Activated CD4-positive, alpha-beta T cell treated with anti-CD3 and anti-CD28 coated beads, Interleukin-2, Interleukin-4, amounts not matched to agents 100 ng/mL and 50 ng/mL, durations not matched to agents 16 hours and 8 hours (primary cell): ENCODE measurements at places on chromosomes 6 and 20.

DNA sequence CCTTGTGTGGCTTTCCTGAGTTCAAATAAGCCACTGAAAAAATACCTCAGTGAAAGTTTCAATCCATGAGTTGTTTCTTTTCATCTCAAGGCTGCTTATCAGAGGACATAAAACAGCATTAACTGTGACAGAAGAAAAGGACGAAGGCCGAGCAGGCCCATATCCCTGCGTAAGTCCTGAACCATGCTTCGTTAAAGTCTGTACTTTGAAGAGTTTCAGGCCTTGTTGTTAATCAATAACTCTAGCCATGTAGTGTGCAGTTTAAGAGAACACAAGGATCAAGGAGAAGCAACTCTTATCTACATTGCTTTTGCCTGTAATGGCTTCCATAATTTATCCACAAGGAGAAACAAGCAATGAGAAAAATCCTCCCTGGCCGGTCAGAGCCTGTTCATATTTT is 165.4 kb downstream of the UST start:
- DNase-seq, result no peak

GRCh38 chr6:168835991-168836390 is 395.0 kb downstream of the SMOC2 start:
- no peak for DNase-seq

- DNase-seq, result no peak
Measured at GRCh38 chr6:55578537-55579363, at the start of gene HMGCLL1. Gene HMGCLL1 (minus strand): TSS chr6:55579192. CDS start chr6:55579055, 137 bp downstream.

DNA sequence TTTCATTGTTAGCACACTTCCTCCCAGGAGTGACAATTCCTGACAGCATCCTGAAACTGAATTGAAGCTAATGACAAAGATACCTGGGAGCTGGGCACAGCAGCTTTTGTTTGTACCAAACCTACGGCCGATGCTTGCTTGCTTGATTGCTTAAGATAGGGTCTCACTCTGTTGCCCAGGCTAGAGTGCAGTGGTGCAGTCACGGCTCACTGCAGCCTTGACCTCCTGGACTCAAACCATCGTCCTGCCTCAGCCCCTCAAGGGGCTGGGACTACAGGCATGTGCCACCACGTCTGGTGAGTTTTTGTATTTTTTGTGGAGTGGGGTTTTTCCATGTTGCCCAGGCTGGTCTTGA is 84.7 kb upstream of the SCP2D1 start:
- DNase-seq, result no peak

GRCh38 chr6:125899726-125900182 is 56.8 kb upstream of the HINT3 start:
- DNase-seq, result no peak

- DNase-seq, result no peak
Measured at GRCh38 chr6:163419413-163420288, 5.1 kb downstream of the QKI start.

GRCh38 chr20:23386304-23387117 is 24.5 kb downstream of the GZF1 start:
- DNase-seq, result no peak

GRCh38 chr6:148422085-148422484 is 79.4 kb downstream of the SASH1 start:
- DNase-seq, result no peak

GRCh38 chr20:23283096-23283850 is 67.3 kb upstream of the NXT1 start:
- DNase-seq, result no peak

- DNase-seq, result no peak
Measured at GRCh38 chr6:156057869-156058268, 602.2 kb upstream of the NOX3 start.

- DNase-seq, result peak; percentile 59
Measured at GRCh38 chr6:3176562-3177355, 19.4 kb upstream of the TUBB2A start.

DNA sequence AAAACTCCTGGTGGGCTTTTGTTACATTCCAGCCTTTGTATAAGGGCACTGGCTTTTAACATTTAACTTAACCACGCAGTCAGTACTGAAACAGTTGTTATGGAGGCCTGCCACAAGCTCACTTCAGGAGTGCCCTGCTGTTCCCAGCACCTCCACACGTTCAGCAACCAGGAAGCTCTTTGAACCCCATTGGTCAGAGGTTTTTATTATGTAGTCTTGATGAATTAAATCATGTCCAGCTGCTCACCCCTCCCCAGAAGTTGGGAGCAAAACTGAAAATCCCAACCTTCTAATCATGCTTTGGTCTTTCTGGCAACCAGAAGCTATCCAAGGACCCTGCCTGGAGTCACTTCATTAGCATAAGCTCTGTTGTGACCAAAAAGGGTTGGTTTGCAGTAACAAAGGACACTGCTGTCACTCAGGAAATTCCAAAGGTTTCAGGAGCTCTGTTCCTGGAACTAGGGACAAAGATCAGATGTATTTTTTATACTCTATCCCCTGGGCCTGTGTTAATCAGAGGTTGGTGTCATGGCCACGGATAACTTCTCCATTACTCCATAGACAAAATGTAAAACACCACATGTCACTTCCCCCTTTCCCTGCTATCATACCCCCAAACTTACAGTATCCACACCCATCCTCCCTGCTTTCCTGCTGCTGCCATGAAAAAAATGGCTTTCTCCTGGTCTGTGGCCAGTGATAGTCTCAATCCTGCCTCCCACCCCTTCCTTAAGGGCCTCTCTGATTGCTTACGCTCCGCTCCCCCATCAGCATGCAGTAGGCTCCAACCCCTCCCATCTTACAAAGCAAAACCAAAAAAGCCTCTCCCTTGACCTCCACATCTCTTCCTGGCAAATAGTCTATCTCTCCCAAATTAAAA is 3.1 kb downstream of the ARMC12 start:
- DNase-seq, result no peak

DNA sequence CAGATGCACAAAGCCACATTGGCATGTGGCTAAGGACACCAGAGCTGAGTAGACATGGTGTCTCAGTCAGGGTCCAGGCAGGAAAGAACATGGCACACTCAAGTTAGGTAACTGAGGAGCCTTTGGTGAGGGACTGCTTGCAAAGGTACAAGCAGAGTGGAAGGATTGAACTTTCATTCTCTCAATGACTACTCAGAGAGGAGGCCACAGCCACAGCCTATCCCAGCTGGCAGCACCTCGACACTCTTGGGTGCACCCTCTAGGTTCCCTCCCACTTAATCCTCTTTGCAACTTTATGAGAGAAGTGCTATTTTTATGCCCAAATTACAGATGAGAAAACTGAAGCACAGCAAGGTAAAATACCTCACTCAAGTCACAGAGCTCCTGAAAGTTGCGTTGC is 73.4 kb downstream of the ISM1 start:
- no peak for DNase-seq

- no peak for DNase-seq
Measured at GRCh38 chr6:167504385-167504961, 179.6 kb downstream of the TTLL2 start.

GRCh38 chr20:3115190-3116107 is 30.9 kb upstream of the AVP start:
- peak; percentile 16 for DNase-seq

DNA sequence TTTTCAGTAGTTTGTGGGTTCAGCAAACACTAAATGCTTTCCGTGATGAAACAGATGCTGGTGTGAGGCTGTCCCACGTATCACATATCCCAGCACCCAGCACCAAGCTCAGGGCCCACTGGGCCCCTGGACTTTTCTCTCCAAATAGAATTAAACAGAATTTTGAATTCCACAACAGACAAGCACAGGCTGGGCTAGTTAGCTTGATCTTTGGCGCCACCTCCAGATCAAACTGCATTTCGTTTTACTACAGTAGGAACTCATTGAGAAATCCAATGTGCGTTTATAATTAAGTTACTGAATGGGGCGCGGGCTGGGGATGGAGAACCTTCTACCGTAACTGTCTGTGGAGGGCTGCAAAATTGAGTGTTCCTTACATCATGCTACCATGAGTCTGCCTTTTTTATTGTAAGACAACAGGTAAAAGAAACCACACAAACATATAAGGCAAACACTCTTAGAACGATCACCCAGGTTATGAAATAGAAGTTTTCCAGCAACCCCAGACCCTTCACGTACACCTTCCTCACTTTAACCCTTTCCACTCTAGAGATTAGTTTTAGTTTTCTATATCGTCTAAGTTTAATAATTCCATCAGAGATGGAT is 107.8 kb downstream of the ZFP64 start:
- DNase-seq, result peak; percentile 33

DNA sequence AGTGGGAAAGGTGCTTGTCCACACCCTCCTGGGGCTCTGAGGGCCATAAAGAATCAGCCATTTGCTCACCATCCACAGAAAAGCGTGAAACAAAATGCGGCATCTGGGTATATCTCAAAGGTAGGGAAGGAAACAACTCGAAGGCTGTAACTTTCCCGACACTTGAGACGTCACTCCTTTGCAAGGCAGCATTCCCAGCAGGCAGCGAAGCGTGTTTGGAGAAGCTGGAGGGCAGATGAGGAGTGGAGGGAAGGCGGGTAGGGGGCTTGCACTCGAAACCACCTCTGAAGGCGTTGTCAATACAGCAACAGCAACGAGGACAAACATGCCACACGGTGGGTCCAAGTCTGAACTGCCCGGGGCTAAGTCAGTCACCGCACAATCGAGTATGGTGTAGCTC is 98.4 kb downstream of the FOXC1 start:
- no peak for DNase-seq

GRCh38 chr20:25464501-25465242 is 57.2 kb downstream of the GINS1 start:
- no peak for DNase-seq

DNA sequence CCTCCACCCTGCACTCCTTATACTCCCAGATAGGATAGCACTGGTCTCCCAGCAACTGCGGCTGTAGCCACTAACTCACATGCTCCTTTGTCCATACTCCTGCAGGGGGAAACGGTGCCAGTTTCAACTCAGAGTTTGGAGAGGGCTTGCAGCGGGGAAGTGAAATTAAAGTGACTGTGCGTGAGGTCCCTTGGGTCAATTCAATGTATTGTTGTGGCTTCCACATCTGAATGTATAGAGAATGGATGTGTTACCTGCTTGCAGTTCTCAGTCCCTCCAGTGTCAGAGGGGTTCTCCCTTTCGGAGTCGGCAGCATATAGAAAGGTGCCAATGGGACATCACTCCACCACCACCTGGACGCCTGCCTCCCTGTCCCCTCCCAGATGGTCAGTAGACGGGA is 93.6 kb upstream of the CNKSR3 start:
- no peak for DNase-seq

DNA sequence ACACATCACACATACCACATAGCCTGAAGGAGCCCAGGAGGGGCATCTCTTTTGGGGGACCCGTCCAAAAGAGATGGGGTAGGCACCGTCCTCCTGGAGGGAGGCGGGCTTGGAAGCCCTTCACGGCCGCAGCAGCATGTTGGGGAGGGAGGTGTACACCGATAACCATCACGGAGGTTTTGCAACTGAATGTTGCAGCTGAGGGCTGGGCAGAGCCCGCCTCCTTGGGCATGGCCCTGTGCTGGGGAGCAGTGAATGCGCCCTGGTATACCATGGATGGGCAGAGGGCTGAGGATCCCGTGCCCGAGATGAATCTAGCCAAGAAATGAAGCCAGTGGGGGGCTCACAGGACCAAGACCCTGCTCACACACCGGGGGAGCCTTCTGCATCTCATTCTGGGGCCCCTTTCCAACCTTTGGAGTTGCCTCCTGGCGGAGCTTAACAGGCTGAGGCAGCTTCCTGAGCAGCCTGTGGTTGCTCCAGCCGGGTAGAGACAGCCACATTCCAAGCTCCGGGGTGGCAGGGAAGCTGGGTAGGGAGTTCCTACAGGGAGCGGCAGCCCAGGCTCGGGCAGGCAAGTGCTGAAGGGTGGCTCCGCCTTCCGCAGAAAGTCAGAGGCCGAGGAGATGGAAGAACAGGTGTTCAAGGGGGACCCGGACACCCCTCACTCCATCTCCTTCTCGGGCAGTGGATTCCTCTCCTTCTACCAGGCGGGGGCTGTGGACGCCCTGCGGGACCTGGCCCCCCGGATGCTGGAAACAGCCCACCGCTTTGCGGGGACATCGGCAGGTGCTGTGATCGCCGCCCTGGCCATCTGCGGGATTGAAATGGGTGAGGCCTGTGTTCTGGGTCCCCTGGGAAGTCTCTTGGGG is at the start of gene PNPLA1:
Gene PNPLA1 (plus strand): TSS at position 227 of the 872 bp plus-strand sequence. CDS start 400 bp downstream, at position 627.
- no peak for DNase-seq

DNA sequence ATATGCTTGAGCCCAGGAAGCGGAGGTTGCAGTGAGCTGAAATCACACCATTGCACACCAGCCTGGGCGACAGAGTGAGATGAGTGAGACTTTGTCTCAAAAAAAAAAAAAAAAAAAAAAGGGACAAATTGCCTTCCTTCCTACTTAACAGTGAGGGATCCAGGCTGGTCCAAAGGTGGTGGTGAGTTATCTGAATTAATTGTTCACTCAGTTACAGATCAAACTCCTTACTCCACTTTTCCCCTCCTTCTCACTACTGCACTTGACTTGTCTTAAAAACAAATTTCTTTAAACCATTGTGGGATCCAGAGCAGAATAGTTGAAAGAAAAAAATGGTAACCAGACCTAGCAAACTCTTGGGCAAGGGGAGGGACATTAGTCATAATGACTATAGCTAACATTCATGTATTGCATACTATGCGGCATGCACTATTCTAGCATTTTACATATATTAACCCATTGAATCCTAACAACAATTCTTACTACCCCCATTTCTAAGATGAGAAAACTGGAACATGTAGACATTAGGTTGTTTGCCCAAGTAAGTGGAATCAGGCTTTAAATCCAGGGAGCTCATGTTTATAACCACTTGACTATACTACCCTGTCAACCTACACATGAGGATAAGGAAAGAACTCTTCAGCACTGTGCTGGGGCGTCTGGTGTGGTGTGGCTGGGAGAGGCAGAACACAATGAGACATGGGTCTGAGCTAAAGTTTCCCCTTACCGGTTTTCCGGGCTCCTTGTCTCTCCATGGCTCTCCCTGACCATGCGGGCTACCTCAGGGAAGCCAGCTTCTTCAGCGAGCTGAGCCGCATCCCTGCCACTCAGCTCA is 1.5 kb downstream of the GPANK1 start:
- no peak for DNase-seq

- no peak for DNase-seq
Measured at GRCh38 chr20:56605261-56605996, 23.7 kb upstream of the TFAP2C start.

DNA sequence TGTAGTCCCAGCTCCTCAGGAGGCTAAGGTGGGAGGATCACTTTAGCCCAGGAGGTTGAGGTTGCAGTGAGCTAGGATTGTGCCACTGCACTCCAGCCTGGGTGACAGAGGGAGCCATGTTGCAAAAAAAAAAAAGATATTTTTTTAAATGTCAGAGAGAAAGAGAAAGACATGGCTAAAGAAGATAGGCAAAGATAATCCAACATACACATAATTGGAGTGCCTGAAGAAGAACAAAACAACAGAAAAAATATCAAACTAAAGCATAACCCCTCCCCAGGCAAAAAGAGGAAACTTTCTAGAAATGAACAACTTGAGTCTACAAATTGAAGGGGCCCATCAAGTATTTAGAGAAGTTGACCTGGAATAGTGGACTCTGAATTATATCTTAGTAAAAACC is 14.0 kb upstream of the GRM4 start:
- no peak for DNase-seq

DNA sequence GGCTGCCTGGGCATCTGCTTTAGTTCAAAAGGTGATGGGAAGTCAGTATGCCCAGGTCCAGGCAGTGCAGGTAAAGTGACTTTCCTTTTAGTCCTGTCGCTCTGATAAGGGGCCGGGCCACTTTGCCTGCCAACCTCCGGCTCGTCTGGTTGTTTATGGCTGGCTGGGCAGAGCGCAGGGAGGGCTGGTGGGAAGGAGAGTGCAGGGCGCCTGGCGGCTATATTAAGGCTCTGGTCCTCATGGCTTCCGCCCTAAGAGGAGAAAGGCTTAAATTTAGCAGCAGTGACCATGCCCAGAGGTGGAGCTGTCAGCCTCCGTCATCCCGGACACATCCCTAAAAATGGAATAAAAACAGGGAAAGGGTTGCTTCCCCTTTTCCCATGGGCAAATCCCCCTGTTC is 14.6 kb downstream of the GATA5 start:
- no peak for DNase-seq
